ENCODE measurements at places on chromosomes 3 and 15.

GRCh38 chr3:124234852-124235252 is 242.9 kb upstream of the ROPN1 start:
- H3K27ac ChIP-seq: no peak overlapping the region
- H3K4me1 ChIP-seq: no peaks in the 10 kb centered on the region
- peaks cover 44% of the 10 kb centered on the region for H3K27me3 ChIP-seq
- no peaks in the 10 kb centered on the region for H3K36me3 ChIP-seq
- H3K4me3 ChIP-seq: no peak overlapping the region
- no peak for DNase-seq

DNA sequence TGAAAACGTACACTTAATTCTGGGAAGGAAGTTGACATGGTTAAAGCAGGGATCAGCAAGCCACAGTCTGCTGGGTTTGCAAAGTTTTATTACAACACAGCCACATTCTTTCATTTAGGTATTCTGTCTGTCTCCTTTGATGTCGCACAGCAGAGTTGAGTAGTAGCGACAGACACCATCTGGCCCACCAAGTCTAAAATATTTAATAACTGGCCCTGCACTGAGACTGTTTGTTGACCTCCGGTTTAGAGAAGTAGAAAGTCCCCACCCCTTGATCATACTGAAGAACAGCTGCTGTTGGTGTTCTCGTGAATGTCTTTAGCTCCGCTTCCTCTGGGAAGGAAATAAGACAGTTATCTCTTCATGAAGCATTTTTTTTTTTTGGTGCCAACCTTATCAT is 66.2 kb downstream of the MCTP2 start:
- H3K36me3 ChIP-seq: peaks cover 4% of the 10 kb centered on the region
- H3K27me3 ChIP-seq: no peaks in the 10 kb centered on the region
- H3K4me1 ChIP-seq: peaks cover 13% of the 10 kb centered on the region
- H3K4me3 ChIP-seq: peak overlapping the region; percentile 19

DNA sequence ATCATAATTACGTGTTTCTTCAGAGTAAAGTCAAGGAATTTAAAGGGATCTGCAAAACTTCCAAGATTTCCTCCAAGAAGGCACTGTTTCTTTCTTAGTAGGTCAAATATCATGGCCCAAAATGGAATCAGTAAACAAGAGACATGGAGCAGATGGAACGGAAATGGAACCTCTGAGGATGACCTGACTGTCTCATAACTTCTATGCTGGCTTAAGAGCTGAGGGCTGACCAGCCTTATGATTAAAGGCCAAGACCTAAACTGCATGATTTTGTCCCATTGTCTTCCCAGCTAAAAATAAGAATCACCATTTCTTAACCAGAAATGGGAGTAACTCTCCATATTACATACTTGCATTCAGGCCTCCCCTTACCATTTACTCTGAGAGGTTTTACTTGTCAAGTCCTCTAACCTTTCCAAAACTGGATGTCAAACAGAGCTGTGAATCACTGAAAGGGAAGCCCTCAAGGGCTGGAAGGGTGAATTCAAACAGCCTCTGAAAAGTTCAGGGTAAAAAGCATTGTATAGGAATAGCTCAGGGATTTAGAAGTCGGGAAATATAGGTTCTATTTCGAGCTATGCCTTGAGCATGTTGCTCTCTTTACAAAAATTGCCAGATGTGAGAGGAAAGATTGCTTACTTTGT is 103.7 kb downstream of the MEIS2 start:
- no peak overlapping the region for H3K4me3 ChIP-seq
- DNase-seq: no peak
- no peaks in the 10 kb centered on the region for H3K4me1 ChIP-seq
- H3K36me3 ChIP-seq: no peaks in the 10 kb centered on the region

DNA sequence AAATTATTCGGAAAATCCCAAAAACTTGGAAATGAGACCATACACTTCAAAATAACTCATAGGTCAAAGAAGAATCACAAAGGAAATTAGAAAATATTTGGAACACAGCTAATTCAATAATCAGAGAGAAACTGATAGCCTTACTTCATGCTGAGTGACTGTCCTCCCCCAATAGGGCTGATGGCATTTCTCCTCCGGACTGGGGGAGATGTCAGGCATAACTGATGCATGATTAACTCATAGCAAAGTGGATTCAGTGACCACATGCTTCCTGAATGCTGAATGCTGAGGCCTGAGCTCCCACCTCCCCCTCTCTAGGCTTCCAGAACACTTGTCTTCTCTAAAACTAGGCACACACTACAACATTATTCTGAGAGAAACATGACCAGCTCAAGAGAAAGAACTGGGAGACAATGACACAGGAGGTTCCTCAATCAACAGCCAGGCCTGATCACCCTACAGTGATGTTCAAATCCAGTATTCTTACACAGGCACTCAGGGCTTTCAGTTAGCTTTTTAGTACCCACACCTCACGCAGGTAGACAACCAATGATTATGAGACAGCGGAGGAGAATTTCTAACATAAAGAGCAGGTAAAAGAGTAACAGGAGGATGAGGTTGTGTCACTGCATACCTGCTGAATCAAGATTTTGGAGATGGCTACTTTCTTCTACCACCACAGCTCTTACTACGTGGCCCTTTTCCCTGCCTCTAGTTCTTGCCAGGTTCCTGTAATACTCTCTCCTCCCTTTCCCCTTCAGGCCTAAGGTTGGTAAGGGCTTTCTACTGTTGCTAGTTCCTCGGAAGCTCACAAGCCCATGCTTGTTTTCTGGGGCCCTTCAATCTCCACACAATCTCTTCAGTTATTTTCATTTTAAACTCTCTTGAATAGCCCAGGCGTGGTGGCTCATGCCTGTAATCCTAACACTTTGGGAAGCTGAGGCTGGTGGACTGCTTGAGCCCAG is 96.1 kb downstream of the FMN1 start:
- no peak for DNase-seq
- H3K27ac ChIP-seq: no peak overlapping the region
- peaks cover 6% of the 10 kb centered on the region for H3K4me1 ChIP-seq
- H3K27me3 ChIP-seq: peaks cover 1% of the 10 kb centered on the region

- peaks cover 11% of the 10 kb centered on the region for H3K27me3 ChIP-seq
- no peak for DNase-seq
- H3K4me1 ChIP-seq: no peaks in the 10 kb centered on the region
- no peaks in the 10 kb centered on the region for H3K36me3 ChIP-seq
- no peak overlapping the region for H3K4me3 ChIP-seq
- no peak overlapping the region for H3K27ac ChIP-seq
Measured at GRCh38 chr3:140463355-140463754, 214.5 kb upstream of the TRIM42 start.

DNA sequence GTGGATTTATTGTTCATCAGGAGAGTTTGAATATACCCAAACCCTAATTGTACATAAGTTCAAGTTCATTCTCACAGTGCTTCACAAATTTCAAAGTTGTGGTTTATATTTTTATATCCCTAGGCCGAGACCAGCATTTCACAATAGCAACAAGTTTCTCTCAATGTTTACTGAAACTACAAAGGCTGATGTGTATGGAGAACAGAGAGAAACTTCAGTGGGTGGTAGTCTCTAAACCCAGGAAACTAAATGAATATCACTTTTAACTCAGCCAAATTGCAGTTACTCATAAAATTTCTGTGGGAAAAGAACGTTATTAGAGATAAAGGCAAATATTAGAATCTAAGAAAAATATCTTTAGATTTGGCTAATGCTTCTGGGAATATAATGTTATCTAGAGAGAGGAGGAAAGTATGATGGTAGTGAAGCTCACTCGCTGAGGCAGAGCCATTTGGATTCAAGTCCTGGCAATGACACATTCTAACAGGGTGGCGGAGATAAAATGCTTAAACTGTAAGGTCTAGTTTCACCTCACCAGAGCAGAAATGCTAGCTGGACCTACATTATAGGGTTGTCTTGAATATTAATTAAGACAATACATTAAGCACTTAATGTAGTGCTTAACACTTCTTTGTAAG is 514.8 kb downstream of the EPHA3 start:
- H3K27me3 ChIP-seq: no peaks in the 10 kb centered on the region
- no peaks in the 10 kb centered on the region for H3K36me3 ChIP-seq
- no peaks in the 10 kb centered on the region for H3K4me1 ChIP-seq
- H3K4me3 ChIP-seq: no peak overlapping the region

- H3K27ac ChIP-seq: no peak overlapping the region
- no peak overlapping the region for H3K4me3 ChIP-seq
- no peaks in the 10 kb centered on the region for H3K4me1 ChIP-seq
- H3K36me3 ChIP-seq: peaks cover 2% of the 10 kb centered on the region
- DNase-seq: no peak
Measured at GRCh38 chr3:110248666-110249065, 823.0 kb upstream of the NECTIN3 start.

GRCh38 chr15:78304216-78305066 is 5.0 kb upstream of the SKIC8 start:
- H3K4me3 ChIP-seq: no peak overlapping the region
- no peak overlapping the region for H3K27ac ChIP-seq
- peaks cover 30% of the 10 kb centered on the region for H3K27me3 ChIP-seq
- peaks cover 3% of the 10 kb centered on the region for H3K4me1 ChIP-seq
- no peak for DNase-seq

- peaks cover 2% of the 10 kb centered on the region for H3K4me1 ChIP-seq
- H3K27me3 ChIP-seq: no peaks in the 10 kb centered on the region
- no peaks in the 10 kb centered on the region for H3K36me3 ChIP-seq
- no peak for DNase-seq
- H3K4me3 ChIP-seq: no peak overlapping the region
- H3K27ac ChIP-seq: no peak overlapping the region
Measured at GRCh38 chr3:42735019-42735418, 32.4 kb upstream of the HHATL start.

DNA sequence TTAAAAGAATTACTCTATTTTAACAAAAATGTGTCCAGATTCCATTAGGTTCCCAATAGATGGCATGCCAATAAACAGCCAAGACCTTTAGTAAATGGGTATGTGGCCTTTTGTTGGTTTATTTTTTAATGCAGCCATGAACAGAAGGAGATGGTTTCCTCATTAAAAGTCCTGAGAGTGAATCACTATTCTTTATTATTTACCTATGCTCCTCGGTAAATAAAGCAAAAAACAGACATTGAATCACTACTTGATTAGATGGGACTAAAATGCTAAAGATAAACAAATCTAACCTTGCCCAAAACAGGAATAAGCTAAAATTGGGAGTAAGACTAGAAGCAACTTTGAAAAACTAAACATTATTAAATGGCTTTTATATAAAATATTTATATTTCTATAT is 94.2 kb downstream of the TNIK start:
- H3K4me1 ChIP-seq: peaks cover 37% of the 10 kb centered on the region
- H3K36me3 ChIP-seq: no peaks in the 10 kb centered on the region
- no peaks in the 10 kb centered on the region for H3K27me3 ChIP-seq
- H3K27ac ChIP-seq: no peak overlapping the region
- DNase-seq: no peak

DNA sequence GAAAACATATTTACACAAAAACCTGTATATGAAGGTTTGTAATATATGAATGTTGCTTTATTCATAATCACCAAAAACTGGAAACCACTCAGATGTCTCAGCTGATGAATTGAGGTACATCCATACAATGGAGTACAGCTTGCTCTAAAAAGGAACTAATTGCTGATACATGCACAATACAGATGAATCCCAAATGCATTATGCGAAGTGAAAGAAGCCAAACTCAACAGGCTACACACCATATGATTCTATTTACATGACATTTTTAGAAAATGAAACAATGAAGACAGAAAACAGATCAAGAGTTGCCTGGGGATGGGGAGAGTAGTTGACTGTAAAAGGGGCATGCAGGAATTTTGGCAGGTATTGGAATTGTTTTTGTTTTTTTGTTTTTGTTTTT is 95.5 kb downstream of the IQCH start:
- no peaks in the 10 kb centered on the region for H3K27me3 ChIP-seq
- H3K27ac ChIP-seq: no peak overlapping the region
- peaks cover 4% of the 10 kb centered on the region for H3K36me3 ChIP-seq
- no peaks in the 10 kb centered on the region for H3K4me1 ChIP-seq

DNA sequence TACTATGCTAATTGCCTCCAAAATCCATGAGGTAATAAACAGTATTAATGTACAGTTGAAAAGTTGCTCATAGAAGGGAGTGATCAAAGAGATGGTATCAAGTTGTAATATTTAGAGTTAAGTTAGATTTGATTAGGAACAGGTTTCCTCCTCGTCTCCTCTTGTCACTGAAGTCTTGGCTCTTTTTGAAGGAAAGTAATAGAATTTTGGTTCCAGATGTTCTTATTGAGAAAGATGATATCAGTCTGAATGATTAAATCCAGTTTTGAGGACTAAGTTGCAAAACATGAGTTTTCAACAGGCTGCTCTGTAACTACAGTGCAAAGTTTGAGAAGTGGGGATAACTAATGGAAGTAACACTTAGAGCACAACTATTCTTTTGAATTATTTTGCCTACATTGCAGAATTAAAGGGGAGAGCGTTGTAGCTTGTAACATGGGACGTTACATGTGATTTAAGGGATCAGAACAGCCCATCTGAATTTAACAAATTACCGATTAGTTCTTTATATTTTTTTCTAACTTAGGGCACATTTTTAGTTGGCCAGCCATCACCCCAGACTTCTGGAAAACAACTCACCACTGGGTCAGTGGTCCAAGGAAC is 48.3 kb downstream of the MAP6D1 start:
- H3K4me1 ChIP-seq: peaks cover 2% of the 10 kb centered on the region
- DNase-seq: no peak
- H3K27me3 ChIP-seq: no peaks in the 10 kb centered on the region

DNA sequence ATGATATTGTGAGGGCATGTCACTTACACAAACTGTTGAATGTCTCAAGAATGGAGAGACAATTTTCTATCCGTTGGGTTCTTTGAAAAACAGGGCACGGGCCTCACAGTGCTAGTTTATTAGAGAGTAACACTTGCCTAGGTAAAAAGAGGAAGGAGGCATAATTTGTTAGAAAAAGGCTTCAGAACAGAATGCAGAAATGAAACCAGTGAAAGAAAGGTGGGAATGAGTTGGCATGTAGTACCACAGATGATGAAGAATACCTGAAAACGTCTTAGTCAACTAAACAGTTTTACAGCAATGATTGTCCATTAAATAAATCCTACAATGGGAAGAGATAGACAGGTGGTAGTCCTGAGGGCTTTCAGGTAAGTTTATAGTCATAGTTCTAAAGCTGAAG is 1399.7 kb upstream of the CADM2 start:
- no peak overlapping the region for H3K4me3 ChIP-seq
- H3K27ac ChIP-seq: no peak overlapping the region
- no peak for DNase-seq
- no peaks in the 10 kb centered on the region for H3K4me1 ChIP-seq
- H3K27me3 ChIP-seq: no peaks in the 10 kb centered on the region
- H3K36me3 ChIP-seq: no peaks in the 10 kb centered on the region

- peak overlapping the region; percentile 82 for H3K4me3 ChIP-seq
- H3K27ac ChIP-seq: peak overlapping the region; percentile 97
- H3K27me3 ChIP-seq: no peaks in the 10 kb centered on the region
- peaks cover 3% of the 10 kb centered on the region for H3K36me3 ChIP-seq
Measured at GRCh38 chr15:39624806-39625205, 43.9 kb downstream of the THBS1 start.

DNA sequence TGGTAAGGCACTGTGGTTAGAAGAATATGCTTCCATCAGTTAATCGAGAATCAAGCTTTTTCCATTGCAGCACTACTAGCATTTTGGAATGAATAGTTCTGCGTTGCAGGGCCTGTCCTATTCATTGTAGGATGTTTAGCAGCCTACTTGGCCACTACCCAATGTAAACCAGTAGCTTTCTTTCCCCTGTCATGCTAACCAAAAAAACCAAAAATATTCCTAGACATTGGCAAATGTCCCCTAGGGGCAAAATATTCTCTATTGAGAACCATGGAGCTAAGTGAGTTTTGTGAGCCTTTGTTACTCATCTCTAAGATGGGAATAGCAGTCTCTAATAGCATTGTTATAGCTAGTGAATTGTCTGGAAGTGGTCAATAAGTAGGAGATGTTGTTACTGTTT is 187.2 kb downstream of the CADPS start:
- H3K27me3 ChIP-seq: no peaks in the 10 kb centered on the region
- H3K4me1 ChIP-seq: no peaks in the 10 kb centered on the region
- H3K4me3 ChIP-seq: no peak overlapping the region
- DNase-seq: no peak
- no peak overlapping the region for H3K27ac ChIP-seq
